Activated naive CD4-positive, alpha-beta T cell treated with anti-CD3 and anti-CD28 coated beads, Interleukin-2, amount 50 U/mL, for 72 hours (primary cell): ENCODE measurements at places on chromosomes 6 and 20. TPM values are rescaled to one million over a fixed set of nuclear protein-coding genes. Genes with fewer than 3 reads are reported as not detected.

- peak; percentile 16 for DNase-seq
Measured at GRCh38 chr6:125099211-125100073, 54.1 kb upstream of the TPD52L1 start.

DNA sequence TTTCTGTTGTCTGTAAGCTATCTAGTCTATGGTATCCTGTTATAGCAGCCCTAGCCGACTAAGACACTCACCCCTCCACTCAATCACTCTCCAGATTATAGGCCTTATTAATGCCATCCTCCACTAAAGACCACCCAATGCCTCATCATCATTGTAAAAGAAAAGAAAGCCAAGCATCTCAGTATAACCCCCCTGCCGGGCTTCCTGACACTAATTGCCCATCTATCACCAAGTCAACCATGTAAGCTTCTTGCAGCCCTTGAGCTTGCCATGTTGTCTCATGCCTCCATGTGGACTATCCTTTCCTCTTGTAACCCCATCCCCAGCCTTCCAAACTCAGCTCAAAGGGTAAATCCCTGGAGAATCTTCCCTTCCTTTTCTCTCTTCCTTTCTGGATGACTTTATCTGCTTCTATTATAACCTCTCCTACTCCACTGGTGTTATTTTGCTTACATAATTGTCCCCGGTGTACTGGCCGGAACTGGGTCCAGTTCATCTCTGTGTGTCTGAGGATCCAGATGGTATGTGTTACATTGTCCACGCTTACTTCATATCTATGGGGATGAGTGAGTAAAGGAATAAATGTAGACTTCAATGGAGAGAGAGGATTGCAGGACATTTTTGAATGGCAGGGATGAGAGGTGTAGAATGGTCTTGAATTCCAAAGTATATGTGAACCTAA is 202.9 kb upstream of the SOX4 start:
- no peak for DNase-seq

The CDSN gene
- not detected for total RNA-seq

- no peak for DNase-seq
Measured at GRCh38 chr20:61905781-61906523, 159.7 kb downstream of the TAF4 start.

The RAD21L1 gene
- 0.47 TPM for total RNA-seq

- DNase-seq = no peak
Measured at GRCh38 chr6:162179196-162179951, 548.2 kb downstream of the PRKN start.
